Stimulated activated CD4-positive, alpha-beta T cell treated with anti-CD3 and anti-CD28 coated beads, Interleukin-2, amount 100 ng/mL, for 4 hours (primary cell): ENCODE measurements at places on chromosomes 5 and 9.

DNA sequence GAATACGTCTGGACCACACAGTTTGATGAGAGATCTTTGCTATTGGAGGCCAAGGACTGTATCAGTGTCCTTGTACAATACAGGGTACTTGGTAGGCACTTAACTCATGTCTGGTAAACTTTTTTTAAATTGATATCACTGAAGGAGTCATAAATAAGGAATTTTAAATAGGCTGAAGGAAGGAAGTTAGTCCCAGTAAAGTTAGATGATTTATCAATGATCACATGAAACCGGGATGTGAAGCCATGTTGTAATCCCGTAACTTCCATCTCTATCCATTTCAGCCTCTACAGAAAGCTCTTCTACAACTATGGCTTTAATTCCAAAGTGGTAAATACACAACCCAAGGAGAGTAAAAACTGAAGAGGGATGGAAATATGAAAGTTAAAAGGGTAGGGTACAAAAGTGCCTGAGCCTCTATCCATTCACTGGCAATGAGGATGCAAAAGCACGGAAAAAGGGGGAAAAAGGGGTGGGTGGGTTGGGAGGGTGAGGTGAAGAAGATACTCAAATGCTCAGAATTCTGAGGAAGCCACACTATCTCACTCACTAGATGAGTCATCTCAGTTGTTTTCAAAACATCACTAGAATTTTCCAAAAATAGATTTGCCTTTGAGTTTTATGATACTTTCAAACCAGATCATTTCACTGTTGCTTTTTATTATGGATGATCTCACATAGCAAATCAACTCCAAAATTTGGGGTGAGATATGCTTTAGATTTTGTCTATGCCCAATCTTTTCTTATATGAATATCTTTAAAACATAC lies 1053.5 kb downstream of the NR2F1-AS1 start:
- DNase-seq: no peak

GRCh38 chr5:161745392-161745791 lies 59.9 kb downstream of the GABRA6 start:
- DNase-seq: no peak

DNA sequence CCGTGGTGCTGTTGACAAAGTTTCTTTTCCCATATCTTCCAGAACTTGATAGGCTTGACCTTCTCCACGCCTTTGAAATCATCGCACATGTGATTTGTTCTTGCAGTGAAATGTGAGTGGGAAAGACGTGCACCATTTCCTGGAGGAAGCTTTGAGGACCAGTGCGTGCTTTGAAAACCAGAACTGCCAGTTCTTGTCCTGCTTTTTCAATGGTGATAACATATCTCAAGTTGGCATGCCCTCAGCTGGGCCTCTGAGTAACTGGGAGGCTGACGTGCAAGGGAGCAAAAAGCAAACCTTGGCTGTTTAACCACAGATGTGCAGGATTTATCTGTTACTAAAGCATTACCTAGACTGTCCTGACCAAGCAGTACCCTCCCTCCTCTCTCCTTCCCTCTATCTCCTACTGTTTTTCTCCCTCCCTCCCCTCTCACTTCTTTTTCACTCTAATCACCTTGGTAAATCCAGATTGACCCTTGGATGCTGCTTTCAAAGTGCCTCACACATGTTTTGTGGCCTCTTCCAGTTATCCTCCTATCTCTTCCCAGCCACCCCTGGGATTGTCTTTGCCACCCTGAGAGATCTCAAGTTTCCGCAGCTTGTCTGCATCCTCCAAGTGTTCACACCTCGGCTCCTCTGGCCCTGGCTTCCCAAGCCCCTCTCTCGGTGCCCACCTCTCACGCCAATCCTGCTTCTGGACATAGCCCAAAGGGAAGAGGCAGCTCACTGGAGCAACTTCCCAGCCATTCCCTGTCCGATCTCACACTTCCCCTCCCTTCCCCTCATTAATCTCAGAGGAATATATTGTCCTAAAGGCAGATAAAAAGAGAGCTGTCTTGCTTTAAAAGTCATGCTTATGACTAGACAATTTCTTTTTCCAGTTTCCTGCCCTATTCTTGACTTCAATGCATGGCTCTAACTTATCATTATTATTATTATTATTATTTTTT lies 198.3 kb downstream of the ERCC6L2 start:
- no peak for DNase-seq

- DNase-seq: no peak
Measured at GRCh38 chr5:16787278-16787677, 148.8 kb downstream of the MYO10 start.

DNA sequence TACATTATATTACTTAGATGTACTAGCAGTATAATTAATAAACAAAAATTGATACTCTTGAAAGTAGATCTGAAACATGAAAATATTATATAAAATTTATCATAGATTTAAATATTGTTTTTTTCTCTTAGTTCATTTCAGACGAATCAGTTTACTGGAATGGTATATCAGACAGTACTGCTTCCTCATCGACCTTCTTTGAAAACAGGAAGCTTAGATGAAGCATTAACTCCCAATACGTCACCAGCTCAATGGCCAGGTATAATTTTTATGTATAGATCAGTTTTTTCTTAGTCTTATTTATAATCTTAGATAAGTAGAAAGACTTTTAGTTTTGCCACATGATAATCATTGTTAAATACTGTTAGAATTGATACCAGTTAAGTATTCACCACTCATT lies 106.3 kb downstream of the DMXL1 start:
- no peak for DNase-seq

GRCh38 chr5:28164568-28164967 lies 1126.2 kb upstream of the CDH9 start:
- DNase-seq: no peak

- no peak for DNase-seq
Measured at GRCh38 chr5:35478856-35479682, 138.6 kb upstream of the SPEF2 start.

DNA sequence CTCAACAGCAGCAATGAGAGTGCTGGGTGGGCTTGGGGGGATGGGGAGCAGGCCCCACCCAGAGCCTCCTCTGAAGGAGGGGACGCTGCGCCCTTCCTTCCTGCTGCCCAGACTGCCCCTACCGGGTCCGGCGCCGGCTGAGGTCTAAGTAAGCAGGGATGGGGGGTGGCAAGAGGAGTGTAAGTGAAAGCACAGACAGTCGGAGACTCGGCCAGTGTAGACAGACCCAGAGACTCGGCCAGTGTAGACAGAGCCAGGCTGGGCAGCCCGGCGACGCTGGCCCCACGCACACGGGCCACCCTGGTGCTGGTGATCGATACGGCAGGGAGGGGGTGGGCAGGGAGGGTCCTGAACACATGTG lies 7.4 kb upstream of the ENTPD8 start:
- DNase-seq: no peak

GRCh38 chr5:69292306-69292705 lies 40.3 kb downstream of the CCDC125 start:
- DNase-seq: no peak

GRCh38 chr5:157708866-157709265 lies 22.4 kb upstream of the THG1L start:
- no peak for DNase-seq

- no peak for DNase-seq
Measured at GRCh38 chr9:127667127-127667844, 39.5 kb upstream of the CFAP157 start.

DNA sequence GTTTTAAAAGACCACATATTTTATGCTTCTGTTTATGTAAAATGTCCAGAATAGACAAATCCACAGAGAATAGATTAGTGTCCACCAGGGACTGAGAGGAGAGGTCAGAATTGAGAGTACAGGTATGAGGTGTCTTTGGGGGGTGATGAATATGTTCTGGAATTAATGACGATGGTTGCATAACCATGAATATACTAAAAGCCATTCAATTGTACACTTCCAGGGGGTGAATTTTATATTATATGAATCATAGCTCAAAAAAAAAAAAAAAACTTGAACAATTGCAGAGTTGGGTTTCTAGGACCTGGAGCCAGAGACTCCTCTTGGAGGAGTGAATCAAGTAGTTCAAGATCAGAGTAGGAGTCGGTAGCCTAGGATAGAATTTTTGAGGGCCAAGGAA lies 57.8 kb upstream of the RUSC2 start:
- DNase-seq: no peak

DNA sequence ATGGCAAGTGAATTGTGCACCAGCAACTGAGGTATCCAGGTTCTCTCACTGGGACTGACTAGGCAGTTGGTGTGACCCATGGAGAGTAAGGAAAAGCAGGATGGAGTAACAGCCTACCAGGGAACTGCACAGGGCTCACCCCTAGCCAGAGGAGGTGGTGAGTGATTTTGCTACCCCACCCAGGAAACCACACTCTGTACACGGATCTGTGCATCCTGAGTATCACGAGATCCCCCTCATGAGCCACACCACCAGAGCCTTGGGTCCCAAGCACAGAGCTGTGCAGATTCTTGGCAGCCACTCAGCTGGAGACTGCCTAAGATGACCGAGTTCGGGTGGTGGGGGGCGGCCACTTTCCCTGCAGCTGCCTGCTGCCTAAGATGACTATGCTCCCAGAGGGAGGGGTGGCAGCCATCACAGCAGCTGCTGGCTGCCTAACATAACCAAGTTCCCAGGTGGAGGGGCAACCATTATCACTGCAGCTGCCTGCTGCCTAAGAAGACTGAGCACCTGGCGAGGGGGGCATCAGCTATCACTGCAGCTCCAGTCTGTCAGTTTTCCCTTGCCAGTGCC lies 48.4 kb upstream of the EFNA5 start:
- DNase-seq: no peak

DNA sequence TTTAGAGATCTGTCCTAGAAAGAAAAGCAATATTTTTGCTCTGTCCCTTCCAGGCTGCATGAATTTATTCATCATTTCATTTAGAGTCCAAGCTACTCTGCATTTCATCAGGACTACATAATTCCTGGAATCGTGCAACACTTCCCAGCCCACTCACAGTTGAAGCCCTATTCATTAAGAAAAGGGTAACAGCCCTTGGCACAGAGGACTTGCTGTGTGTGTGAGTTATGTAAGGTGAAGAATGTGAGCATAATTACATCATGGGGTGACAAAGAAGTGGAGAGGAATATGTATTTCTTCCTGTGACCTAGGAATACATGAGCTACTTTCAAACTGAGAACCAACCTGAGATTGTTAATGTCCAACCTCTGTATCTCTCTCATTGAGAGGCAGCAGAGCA lies 317.4 kb downstream of the ARHGEF28 start:
- DNase-seq: no peak

GRCh38 chr9:83342731-83343130 lies 195.5 kb downstream of the FRMD3 start:
- no peak for DNase-seq

DNA sequence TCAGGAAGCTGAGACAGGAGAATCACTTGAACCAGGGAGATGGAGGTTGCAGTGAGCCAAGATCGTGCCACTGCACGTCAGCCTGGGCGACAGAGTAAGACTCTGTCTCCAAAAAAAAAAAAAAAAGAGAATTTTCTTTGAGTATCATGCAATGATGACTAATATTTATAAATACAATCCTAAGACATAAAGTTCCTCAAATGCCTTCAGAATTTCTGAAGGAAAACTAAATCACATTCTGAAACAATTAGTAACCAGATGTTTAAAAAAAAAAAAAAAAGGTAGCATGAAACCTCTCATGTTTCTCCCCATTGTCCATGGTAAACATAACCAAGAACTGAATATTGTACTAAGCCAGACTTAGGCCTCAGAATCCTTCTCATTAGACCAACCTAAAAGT lies 23.1 kb downstream of the MLLT3 start:
- DNase-seq: no peak

DNA sequence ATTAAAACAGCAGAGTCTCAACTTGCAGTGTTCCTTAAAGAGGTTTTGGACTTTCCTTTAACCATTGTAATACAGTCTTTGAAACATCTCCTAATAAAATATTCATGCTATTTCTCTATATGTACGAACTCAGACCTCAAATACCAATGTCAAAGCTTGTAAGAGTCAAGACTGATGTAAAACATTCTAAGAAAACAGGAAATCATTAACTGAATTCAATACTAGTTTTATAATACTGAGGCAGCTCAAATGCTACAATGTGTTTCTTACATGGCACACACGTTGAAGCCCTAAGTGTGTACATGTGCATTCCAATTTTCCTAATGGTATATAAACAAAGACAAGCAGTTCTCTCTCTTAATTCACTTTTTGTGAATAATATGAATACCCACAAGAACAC lies 11.6 kb downstream of the PSIP1 start:
- no peak for DNase-seq

DNA sequence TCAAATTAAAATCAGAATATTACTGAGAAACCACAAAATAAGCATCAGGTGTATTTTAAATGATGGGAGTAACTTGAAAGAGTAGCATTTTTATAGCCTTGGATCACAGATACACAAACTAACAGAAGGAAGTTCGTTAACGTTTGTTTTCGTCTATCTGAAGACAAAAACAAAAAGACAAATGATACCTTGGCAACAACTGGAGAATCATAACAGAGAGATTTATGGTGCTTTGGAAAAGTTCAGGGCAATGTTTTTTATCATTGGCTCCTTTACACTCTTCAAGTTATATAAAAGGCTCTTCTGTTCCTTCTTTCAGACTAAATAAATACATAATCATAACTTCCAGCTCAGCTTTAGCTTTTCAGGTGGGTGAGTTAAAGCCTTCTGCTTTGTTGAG lies 128.1 kb upstream of the VLDLR start:
- DNase-seq: no peak
